NCI-H345 (cell line): ENCODE measurements at places on chromosomes 5 and 9.

DNA sequence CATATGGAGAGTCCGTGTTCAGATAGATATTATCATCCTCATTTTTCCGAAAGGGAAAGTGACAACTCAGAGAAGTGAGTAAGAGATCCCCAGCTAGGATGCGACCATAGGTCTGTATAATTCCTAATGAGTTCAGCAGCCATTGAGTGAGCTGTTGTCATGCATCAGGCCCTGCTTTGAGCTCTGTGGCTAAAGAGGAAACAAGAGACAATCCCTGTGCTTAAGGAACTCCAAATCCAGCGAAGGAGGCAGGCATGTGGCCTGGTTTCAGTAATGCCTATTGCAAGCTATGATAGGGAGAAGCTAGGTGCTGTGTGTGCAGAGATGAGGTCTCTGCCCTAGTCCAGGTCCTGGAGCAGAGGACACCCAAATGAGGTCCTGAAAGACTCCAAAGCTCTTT lies 192.8 kb downstream of the ACTL7B start:
- DNase-seq: no peak

DNA sequence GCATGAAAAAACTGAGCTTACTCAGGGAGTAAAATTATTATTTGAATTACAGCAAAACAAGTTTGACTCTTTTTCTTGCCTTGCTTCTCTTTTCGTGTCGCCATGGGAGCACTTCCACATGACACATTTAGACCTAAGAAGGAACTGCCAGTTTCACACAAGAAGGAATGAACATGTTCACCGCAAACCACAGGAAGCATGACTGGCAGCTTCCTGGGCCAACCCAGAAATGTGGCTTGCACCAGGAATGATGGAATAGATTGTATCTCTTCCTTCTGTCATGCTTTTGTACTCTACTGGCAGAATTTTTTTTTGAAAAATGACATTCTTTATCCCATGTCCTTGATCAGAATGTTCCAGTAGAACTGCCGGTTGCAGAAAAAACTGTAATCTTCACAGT lies 32.9 kb upstream of the MAN2A1 start:
- DNase-seq: no peak

GRCh38 chr5:121251954-121252353 lies 599.7 kb upstream of the FTMT start:
- DNase-seq: no peak

- no peak for DNase-seq
These were observed 12.9 kb upstream of the PRDM9 start for GRCh38 chr5:23494558-23494957.

GRCh38 chr9:113237026-113237425 lies 15.7 kb downstream of the SLC31A1 start:
- no peak for DNase-seq

DNA sequence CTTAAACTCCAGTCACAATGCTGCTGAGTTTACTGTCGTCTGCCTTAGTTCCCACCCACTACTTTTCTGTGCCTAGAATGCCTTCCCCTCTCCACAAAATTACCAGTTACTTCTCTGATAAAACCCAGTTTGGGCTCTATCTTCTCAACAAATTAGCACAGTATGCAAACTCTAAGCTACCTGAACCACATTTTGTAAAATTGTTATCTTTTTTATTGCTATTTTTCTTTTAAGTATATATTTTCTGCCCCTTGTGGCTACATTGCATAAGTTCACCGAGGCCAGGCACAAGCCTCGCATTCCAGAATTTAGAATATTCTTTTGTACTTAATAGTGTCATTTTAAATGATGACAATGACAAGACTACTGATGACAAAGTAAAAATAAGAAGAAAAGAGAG lies 60.0 kb downstream of the POU5F2 start:
- DNase-seq: no peak

DNA sequence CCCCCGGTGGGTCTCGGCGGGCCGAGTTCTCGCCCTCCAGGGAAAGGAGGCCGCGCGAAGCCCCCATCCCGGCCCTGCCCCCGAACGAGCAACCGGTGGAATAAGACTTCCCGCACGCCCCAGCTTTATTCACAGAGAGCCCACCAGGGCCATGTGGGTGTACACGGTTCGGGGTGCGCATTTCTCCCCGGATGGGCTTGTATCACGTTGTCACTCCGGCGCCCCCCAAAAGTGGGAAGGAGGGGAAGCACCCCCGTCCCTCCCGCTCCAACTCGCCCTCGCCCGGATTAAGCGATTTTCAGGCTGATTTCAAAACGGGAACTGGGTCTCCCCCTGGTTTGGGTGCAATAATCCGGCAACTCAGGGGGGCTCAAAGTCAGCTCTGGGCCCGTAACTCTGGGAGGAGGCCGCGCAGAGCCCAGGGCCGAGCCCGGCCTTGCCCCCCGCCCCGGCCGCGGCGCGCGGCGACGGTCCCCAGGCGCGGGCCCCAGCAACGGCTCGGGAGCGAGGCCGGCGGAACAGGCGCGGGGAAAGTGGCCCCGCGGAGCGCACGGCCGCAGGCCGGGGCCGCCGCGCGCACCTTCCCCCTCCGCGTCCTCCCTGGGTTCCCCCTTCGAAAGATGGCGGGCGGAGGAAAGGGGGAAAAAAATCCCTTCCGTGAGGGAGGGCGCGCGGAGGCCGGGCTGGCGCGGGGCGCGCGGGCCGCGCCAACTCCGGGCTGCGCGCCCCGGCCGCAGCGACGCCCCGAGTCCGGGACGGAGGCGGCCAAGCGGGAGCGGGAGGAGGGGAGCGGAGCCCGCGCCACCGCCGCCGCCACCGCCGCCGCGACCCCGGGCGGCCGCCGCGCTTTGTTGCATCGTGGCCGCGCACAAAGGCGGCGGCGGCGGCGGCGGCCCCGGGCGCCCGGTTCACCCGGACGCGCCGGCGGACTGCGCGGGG lies 644 bp downstream of the BRD3 start:
- no peak for DNase-seq

- no peak for DNase-seq
These were observed 11.5 kb upstream of the F2RL1 start for GRCh38 chr5:76807296-76807695.

DNA sequence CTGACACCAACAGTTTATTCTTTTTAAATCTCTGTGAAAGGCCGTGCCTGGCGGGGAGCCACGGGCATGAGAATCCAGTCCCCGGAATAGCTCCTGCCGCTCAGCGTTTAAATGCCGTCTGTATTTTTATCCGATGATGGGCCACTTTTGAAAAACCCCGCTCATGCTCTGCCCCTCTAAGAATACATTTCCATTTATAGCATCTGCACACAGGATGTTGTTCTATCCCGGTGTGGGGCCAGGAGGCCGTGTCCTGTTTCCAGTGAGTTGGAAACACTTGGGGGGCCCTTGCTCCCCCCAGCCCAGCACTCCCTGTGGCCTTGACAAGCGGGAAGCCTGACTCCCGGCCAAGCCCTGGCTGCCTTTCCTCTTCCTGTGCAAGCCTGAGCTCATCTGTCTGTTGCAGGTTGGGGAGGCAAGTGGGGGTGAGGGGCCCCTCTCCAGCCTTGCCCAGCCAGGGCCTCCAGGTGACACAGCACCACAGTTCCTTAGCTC lies 39.0 kb downstream of the ERGIC1 start:
- no peak for DNase-seq

DNA sequence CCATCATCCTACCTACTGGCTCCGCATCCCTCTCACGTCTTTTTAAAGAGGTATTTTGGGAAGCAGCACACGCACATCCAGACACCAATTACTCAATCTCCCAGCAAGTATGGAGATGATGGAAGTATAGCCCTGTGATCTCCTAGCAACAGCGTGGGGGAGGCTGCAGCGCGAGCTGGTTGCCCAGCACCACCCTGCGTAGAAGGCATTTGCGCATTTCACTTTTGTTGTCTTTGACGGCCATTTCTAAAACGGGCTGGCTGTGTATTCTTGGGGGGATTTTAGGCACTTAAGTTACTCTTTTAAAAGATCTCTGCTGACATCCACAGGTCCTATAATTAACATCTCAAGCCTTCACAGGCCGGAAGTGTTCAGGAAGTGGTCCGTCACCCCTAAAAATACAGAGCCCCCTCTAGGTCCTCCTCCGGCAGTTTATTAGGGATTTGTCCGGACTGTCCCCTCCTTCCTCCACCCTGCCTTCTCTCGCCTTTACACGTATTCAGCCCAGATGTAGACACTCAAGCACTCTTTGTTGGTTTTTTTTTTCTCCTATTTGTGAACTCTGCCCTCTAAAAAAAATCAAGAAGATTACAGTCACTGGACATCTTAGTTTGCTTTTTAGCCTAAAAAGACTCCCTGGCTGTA lies 371.4 kb downstream of the NTRK2 start:
- DNase-seq: no peak

GRCh38 chr5:93603793-93604643 lies 21.0 kb downstream of the NR2F1 start:
- peak; percentile 10 for DNase-seq

DNA sequence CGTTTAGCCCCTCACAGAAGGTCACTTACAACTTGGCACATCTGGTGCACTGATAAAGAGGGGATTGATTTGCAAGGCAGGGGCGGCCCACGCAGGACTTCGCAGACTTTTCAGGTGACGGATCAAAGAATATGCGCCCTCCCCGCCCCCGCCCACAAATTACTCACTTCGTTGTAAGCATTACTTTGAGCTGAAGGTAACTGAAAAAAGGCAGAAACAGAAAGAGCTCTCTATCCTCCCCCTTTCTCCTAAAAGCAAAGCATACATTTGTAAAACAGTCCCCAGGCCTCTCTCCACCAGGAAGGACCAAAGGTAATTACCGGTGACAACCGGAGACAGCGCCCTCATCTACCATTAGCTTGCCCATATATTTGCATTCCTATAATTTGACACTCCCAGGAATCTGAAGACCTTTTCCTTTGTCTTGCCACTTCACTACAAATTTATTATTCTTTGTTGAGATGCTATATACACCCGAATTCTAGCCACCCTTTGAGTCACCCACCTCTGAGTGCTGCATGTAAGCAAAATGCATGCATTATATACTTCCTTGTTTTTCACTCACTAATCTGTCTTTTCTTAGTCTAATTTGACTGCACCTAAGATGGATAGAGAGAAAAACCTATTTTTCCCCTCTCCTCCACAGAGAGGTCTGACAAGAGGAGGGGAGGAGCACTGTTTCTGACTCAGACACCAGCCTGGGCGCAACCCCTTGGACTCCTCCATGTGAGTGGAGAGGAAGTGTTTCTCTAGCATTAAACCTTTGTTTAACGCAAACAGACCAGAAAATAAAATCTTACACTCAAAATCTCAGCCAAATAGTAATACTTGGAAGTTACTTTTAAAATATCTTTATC lies 74.7 kb upstream of the SPIN1 start:
- no peak for DNase-seq

- DNase-seq: no peak
These were observed 15.4 kb downstream of the FAM81B start for GRCh38 chr5:95406426-95407090.

DNA sequence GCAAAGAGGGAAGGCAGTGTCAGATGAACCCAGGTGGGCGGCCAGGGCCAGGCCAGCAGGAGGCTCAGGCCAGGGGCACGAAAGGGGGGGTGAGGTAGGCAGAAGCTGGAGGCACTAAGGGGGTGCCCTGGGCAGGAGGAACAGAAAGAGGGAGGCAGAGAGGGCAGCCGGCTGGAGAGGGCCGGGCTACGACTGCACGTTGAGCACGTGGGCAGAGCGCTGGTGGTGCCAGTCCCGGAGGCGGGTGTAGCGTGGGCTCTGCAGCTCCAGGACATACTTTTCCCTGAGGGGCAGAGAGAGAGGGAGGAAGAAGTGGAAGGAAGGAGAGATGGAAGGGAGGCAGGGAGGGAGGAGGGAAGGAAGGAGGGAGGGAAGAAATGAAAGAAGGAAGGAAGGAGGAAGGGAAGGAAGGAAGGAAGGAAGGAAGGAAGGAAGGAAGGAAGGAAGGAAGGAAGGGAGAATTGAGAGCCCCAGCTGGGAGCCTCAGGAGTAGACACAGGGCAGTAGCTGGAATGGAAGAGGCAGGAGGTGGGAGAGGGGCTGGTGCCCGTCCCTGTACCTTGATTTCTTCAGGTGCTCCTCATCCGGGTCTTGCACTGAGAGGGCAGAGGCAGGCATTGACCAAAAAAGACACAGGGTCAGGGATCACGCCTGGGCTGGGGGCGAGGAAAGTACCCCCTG lies 7.0 kb downstream of the PDLIM7 start:
- no peak for DNase-seq

GRCh38 chr5:9721161-9721560 lies 91.0 kb upstream of the TAS2R1 start:
- no peak for DNase-seq

GRCh38 chr9:81522716-81523551 lies 166.4 kb downstream of the TLE1 start:
- DNase-seq: peak; percentile 67

- DNase-seq: no peak
These were observed 131.6 kb downstream of the PRDM6 start for GRCh38 chr5:123220621-123221146.

- no peak for DNase-seq
These were observed 33.6 kb upstream of the NFIB start for GRCh38 chr9:14347406-14348122.

GRCh38 chr5:10695055-10695649 lies 65.9 kb downstream of the DAP start:
- peak; percentile 60 for DNase-seq

GRCh38 chr5:71651579-71651978 lies 64.4 kb downstream of the MCCC2 start:
- DNase-seq: no peak

- no peak for DNase-seq
These were observed 6.4 kb upstream of the RNU6ATAC start for GRCh38 chr9:134170532-134171315.
